Stimulated activated CD4-positive, alpha-beta T cell treated with anti-CD3 and anti-CD28 coated beads, Interleukin-1b, Interleukin-23, amount 100 ng/mL, for 4 hours (primary cell): ENCODE measurements at places on chromosomes 2 and 18.

DNA sequence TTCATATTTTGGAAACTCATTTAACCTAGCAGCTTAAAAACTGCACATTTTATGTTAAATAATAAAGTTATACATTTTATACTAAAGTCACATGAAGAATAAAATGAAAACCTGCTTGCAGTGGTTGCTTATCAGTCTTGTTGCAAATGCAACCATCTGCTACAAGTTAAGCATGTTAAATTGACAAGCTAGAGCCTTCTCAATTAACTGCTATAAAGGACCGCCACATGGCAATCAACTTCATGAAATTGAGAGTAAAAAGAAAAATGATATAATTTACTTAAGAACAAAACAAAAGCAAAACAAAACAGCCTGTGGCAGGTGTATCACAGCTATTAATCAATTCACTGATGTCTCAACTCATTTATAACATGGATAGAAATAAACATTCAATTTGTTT, 78.7 kb downstream of the RTTN start:
- no peak for DNase-seq

DNA sequence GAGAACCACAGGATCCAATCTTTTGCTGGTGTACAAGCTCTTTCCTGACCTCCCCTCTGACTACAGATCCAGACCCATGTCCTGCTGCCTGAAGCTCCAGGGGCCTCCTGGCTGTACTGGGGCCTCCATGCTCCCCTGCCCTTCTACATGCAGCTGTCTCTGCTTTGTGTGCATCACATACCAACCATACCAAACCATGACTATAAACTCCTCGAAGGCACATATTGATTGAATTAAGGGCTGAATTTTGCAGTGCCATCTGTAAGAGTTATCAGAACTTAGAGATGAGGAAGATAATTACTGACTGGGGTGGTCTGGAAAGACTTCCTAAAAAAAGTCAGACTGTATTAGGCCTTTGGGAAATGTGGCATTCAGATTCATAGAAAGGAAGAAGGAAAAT, 139.9 kb upstream of the CXCR4 start:
- no peak for DNase-seq

DNA sequence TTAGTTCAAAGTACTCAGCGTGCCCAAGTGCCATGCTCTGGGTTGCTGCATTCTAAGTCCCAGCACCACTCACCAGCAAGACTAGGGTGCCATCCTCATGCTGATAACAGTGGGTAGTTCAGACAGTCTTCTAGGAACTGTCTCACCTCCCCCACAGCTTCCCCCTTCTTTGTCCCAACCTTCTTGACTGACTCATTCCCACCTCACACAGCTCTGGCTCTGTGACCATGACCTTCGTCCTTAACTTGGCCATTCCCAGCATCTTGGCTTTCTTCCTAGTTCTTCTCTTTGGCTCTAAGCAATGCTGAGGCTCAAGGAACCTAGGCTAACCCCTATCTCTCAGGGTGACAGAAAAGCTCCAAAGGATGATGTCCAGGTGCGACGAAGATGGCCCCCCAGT, 20.0 kb upstream of the CXCR4 start:
- no peak for DNase-seq

GRCh38 chr2:203710952-203711351, 4.5 kb downstream of the CD28 start:
- DNase-seq: no peak

GRCh38 chr18:26088487-26088886, 1.9 kb downstream of the SS18 start:
- DNase-seq: no peak

DNA sequence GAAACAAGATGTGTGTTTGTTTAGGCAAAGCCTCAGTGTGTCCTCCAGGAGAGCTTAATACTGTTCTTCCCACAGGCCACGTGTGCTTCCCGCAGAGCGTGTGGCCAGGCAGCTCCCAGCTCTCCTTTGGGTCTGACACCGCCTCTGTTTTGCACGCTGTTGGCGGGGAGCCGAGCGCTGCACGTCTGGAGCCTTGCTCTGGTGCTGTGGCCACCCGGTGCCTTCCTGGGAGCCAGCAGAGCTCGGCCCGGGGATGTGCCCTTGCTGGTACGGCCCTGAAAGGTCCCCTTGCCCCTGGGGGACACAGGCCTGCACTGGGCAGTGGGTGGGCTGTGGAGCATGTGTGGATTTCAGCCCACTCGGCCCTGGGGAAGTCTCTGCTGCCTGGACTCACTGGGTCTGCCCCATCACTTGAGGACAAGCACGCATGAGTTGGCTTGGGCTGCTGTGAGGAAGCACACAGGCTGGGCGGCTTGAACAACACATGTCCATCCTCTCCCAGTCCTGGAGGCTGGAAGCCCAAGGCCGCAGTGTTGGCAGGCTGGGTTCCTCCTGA, 160.7 kb upstream of the HDAC4 start:
- DNase-seq: no peak

GRCh38 chr2:211503856-211504255, 947.5 kb downstream of the CPS1 start:
- no peak for DNase-seq

GRCh38 chr18:37561986-37562385, 3.6 kb downstream of the CELF4 start:
- DNase-seq: no peak

DNA sequence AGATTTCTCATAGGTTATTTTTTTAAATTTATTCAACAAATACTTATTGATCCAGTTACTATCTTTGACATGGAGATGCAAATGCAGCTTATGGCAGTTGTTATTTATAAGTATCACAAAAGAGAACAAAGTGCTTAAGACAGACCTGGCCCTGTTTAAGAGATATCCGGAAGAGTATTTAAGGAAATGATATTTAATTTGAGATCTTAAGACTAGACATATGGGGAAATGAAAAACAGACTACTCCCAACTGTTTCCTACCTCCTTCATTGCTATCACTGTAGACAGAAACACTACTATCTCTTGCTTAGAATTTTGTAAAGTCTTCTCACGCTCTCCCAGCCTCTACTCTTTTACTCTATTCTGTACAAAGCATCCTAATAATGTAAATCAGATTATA, 36.0 kb downstream of the RPRD1A start:
- DNase-seq: no peak

GRCh38 chr2:198187841-198188240, 383.4 kb downstream of the PLCL1 start:
- no peak for DNase-seq

DNA sequence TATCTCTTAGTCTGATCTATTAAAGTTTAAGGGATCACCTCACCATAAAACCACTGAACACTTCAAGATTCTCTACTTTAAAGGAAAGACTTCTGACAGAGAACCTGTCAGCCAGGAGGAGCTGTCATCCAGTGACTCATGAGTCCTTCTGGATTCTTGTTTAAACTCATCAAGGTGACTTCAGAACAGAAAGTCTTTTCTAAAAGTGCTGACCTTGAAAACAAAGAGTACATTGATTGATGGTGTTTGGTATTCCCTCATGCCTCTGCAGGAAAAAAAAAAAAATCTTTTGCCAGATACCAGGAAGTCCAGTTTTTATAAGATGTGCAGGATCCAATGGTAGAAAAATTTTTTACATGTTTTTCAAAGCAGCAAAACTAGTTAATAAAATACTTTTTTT, 12.3 kb downstream of the DSG2 start:
- DNase-seq: no peak

DNA sequence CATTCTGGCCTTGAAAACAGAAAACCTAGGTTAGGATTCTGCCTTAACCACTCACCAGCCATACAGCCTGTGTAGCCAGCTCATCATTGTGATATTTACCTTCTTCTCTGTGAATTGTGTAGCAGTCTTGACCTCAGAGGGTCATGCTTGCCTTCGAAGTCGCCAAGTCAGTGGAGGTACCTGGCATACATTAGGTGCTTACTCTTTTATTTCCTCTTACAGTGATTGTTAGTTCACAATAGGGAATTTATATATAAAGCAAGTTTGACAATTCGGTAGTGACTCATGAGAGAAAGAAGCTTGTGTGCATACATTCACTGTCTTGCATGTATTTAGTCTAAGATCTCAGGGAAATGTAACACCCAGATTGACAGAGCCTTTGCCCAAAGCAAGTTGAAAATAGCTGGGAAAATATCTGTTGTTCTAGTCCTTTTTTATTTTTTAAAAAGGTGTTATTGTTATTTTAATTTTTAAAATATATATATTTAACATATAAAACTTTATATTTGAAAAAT, 290.6 kb downstream of the PTGR3 start:
- DNase-seq: no peak

DNA sequence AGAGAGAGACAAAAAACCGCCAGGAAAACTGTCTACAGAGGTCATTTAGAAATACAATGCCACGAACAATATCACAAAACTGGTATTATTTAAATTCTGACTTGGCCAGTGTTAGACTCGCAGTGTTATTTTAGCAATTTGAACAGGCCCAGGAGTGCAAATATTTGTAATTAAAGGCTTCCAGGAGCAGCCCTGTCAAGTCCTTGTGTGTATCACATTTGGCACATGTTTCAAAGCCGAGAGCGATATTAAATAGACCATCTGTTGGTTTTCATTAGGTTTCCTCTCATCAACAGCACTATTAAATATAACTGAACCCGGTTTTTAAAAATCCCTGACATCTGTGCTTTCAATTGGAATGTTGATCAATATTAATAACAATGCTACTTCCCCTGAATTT, 656.9 kb downstream of the TSN start:
- no peak for DNase-seq

GRCh38 chr2:21770787-21771186, 647.0 kb downstream of the TDRD15 start:
- no peak for DNase-seq

GRCh38 chr18:10461989-10462388, 7.6 kb downstream of the APCDD1 start:
- no peak for DNase-seq

- DNase-seq: no peak
Measured at GRCh38 chr2:105772362-105772761, 27.6 kb downstream of the NCK2 start.

DNA sequence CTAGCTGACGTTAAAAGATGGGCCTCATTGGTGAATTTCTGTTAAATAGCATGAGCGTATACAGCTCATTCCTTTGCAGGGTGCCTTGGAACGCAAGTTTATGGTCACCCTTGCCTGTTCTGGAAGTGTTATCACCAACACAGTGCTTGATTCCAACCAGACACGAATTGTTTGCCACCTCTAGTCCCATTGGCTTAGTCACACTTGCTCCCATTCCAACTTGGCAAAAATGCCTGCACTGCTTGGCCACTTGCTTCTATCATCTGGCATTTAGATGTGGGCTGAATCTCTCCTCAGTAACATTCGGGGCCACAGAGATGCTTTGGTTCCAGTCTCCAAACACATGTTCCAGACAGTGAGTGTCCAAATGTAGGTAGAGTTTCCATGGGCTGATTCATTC, 27.5 kb upstream of the ACVR1 start:
- no peak for DNase-seq

DNA sequence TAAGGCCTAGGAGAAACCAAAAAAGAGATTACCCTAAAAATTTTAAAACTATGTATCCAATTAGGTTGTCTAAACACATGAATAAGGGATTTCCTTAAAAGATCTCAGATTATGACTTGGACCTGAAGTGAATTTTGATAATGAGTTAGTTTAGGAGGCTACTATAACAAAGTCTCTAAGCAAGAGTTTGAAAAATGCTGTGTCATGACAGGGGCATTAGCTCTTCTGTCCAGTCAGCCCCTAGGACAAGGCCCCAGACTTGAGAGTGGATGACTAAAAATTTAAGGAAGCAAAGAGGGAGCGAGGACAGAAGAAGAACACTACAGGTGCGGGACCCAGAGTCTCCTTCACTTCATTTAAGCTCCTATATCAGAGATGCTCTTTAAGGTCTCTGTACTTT, 135.9 kb downstream of the DTNB start:
- no peak for DNase-seq

GRCh38 chr2:25229279-25230197, 61.2 kb upstream of the POMC start:
- DNase-seq: no peak

GRCh38 chr2:237269138-237269875, 144.7 kb downstream of the COL6A3 start:
- no peak for DNase-seq

DNA sequence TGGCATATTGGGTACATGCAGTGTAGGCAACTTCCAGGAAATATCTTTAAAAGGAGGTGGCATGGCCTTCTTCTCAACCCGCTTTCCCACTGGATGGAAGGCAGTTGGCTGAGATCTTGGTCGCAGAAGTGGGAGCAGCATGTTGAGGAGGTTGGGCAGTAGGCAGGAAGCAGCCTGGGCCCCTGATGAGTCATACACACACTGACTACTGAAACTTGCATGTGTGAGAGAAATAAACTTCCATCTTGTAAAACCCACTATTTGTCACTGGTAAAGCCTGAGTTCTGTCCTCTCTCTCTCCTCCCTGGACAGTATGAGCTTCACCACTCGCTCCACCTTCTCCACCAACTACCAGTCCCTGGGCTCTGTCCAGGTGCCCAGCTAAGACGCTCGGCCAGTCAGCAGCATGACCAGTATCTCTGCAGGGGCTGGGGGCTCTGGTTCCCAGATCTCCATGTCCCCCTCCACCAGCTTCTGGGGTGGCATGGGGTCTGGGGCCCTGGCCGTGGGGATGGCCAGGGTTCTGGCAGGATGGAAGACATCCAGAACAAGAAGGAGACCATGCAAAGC, 233.8 kb upstream of the SPRED2 start:
- DNase-seq: no peak

DNA sequence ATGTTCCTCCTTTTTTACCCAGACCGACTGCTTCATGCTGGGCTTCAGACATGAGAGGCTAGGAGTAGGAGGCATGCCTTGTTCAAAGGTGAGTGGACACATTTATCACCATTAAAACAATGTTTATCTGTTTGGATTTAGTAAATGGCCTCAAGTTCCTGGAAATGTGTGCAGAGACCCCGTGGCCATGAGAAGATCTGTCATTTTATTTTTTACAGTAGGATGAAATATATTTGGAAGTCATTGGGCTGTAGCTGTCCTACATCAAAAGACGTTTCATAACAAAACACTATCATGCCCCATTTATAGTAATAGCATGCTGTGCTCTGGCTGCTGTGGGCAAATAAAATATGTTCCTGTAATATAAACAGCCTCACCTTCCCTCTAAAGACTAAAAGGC, 403.9 kb upstream of the TNP1 start:
- no peak for DNase-seq

- no peak for DNase-seq
Measured at GRCh38 chr2:68723181-68723580, 11.4 kb upstream of the ARHGAP25 start.

DNA sequence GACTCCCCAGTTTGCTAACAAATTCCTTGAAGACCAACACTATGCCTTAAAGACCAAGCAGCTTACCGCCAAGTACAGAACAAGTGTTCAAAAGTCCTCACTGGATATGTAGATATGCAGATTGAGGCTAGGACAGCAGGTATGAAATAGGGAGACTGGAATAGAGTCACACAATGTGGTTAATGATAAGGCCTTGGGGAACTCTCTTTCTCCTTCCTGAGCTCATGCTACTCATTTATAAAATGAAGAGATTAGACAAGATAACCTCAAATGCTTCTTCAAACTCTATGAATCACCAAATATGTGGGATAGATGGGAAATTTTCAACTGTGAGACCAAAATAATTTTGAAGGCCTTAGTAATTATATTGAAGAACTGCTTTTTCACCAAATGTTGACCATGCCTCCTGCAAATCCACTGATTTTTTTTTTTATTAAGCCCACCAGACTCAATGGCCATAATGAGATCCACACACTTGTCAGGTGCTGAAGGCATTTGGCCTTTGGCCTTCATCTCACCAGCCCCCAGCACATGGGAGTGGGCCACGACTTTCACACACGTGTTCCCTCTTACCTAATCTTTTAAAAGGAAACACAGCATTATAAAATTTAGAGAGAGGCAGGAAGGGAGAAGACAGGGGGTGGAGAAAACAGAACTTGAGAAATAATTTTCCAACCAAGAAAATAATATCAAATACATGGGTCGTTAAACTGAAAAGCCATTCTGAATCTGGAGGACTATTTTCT, 181.5 kb downstream of the EN1 start:
- no peak for DNase-seq
